ENCODE measurements at places on chromosomes 6 and 20.

DNA sequence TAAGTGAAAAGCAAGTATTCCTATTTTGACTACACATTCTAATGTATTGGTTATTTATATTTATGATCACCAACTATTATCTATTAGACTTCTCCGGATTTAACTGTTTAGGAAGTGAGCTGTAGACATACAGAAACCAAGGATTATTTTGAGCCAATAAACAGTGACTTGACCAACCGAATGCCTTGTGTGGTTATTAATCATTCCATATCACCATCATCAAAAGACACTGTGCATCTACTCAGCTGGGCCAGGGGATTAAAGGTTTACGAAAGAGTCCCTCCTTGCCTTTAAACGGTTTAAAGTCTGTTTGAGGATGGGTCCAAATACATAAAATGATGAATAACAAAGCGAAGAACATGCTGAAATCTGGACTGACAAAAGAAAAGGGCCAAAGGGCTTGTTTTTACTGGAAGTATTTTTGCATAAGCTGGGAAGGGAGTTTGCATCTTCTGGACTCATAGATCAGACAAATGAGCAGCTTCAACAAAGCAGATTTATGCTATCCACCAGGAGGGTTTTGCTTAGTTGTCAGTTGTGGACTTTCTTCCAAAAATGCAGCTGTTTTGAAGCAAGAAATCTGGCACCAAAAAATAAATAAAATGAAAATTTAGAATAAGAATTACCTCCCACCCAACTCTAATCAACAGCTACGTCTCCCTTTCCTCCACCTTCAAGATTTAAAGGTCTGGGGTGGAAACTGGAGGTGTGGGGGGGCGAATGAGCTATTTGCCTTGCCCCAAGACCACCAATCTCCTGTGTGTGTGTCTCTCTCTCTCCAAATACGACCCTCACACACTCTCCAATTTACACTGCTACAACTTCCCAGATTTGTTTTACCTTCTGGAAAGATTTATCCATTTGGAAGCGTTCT, 33.6 kb upstream of the ID4 start:
- no peak for DNase-seq

DNA sequence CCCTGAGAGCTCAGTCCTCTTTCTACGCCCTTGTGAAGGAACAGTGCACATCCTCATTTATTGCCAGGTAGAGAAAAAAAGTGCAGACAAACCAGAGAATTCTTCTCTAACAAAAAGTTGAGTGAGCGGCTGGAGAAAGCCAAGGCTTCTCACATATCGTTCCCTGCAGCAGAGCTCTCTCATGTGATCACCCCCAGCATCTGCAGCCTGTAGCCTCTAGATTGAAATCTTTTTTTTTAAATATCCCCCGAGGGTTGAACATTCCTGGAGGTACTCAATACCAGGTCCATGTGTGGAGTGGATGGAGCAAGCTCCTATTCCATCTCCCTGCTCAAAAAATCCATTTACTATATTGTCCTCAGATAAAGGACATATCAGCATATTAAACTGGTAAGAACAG, 22.9 kb upstream of the ZNF133 start:
- no peak for DNase-seq

GRCh38 chr6:12286373-12287110, 3.6 kb upstream of the EDN1 start:
- no peak for DNase-seq

DNA sequence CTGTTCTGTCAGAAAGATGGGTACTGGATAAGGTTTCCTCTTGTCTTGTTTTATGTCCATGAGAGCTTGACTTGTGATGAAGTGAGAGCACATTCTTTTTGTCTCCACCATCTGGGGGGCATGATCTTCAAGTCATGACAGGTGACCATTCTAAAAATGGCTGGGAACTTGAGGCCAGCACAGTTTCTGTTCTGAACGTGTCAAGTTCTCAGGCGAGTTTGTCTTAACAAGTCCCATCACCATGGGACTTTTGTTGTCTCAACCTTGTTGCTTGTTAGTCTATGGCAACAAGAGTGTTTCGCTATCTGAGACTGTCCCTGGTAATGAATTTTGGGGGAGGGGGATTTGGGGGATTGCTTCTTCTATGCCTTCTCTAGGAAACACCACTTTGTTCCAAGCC, 25.6 kb upstream of the ENPP4 start:
- no peak for DNase-seq

DNA sequence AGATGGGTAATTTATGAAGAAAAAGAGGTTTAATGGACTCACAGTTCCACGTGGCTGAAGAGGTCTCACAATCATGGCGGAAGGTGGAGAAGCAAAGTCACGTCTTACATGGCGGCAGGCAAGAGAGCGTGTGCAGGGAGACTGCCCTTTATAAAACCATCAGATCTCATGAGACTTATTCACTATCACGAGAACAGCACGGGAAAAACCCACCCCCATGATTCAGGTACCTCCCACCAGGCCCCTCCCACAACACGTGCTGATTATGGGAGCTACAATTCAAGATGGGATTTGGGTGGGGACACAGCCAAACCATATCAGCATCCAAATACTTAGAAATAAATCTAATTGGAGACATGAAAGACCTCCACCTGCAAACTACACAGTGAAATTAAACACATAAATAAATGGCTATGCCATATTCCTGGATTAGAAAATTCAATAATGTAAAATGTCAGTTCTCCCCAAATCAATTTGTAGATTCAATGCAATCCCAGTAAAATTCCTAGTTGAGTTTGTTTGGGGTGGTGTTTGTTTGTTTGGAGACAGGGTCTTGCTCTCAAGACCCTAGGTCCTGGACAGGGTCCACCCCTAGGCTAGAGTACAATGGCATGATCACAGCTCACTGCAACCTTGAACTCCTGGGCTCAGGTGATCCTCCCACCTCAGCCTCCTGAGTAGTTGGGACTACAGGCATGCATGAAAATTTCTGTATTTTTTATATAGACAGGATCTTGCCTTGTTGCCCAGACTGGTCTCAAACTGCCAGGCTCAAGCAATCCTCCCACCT, 101.6 kb downstream of the TAF4 start:
- no peak for DNase-seq

- DNase-seq: no peak
Observed at GRCh38 chr20:44211177-44212039, 837 bp upstream of the OSER1 start.

GRCh38 chr20:63567386-63568169, 6.5 kb downstream of the HELZ2 start:
- DNase-seq: no peak

All from GM18507 (cell line).